ENCODE measurements at places on chromosomes 4 and X.

- DNase-seq = no peak
Observed at GRCh38 chrX:85851418-85851817, 195.9 kb downstream of the CHM start.

DNA sequence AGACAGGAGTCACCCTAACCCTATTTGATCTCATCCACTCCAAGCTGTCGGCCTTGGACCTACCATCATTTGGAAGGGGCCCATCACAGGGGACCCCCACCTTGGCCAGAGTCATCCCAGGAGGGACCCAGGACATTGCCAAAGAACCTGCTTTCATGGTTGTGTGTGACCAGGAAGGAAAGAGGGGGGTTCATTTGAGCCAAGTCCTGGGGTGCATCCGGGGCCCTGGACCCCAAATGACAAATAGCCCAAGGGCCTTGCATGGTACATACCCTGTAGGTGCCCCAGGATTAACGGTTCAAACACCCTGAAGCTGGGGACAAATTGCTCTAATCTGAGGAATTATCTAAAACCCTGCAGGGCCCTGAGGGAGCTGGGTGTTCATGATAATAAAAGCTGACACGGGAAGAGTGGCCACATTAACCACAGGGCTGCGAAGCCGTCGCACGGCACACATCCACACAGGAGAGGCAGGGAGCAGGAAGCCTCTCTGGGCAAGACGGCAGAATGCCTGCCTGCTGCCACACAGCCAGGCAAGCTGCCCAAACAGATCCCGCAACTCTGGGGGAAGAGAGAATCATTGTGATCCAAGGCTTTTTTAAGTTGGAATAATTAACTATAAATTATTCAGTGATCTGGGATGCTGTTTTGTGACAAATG lies 28.2 kb upstream of the PPP2R2C start:
- DNase-seq = no peak

- DNase-seq = no peak
Observed at GRCh38 chr4:6471307-6472007, 957 bp downstream of the PPP2R2C start.

GRCh38 chr4:91280551-91281290 lies 1023.0 kb upstream of the GRID2 start:
- DNase-seq = no peak

DNA sequence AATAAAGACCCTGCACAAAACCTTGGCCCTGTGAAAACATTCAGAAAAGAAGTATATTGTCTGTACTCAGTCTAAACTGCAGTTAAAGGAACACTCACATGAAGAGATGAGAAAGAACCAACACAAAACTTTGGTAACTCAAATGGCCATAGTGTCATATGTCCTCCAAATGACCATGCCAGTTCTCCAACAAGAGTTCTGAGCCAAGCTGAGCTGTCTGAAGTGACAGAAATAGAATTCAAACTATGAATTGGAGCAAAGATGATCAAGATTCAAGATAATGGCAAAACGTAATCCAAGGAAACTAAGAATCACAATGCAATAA lies 739.3 kb upstream of the NDST4 start:
- DNase-seq = no peak

DNA sequence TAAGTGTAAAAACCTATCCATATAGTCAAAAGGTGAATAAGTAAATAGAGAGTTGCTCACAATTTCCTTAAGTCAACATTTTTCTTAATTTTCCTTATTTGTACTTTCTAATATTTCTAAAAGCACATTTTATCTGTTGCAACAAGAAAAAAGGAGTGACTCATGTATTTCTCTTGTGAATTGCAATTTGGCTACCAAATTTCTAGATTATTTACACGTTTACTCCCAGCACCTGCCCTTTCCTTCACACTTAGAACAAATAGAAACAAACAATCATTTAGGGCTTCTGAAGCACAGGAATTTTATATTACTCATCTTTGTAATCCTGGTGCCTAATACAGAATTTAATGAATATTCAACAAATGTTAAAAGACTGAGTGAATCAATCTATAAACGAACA lies 22.2 kb downstream of the BTC start:
- no peak for DNase-seq

- DNase-seq = no peak
Observed at GRCh38 chrX:72568406-72569092, 4.1 kb downstream of the HDAC8 start.

DNA sequence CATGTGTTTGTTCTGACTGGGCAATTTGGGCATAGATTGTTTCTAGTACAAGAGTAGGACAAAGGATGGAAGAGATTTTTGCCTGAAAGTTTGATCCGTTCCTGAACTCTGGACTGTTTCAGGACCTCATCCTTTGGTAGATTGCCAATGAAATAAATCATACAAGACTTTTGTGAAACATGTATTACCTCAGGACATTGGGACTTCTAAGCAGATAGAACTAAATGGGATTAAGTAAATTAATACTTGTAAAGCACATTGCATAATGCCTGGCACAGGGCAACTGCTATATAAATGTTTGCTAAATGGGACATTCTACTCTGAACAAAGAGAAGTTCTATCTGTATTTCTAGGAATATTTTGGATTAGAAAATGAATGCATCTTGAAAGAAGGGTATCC lies 164.8 kb upstream of the RPS6KA3 start:
- DNase-seq = no peak

- no peak for DNase-seq
Observed at GRCh38 chrX:130347321-130347720, 7.6 kb downstream of the SLC25A14 start.

GRCh38 chr4:76002176-76002575 lies 5.1 kb downstream of the CXCL9 start:
- DNase-seq = peak; percentile 48

DNA sequence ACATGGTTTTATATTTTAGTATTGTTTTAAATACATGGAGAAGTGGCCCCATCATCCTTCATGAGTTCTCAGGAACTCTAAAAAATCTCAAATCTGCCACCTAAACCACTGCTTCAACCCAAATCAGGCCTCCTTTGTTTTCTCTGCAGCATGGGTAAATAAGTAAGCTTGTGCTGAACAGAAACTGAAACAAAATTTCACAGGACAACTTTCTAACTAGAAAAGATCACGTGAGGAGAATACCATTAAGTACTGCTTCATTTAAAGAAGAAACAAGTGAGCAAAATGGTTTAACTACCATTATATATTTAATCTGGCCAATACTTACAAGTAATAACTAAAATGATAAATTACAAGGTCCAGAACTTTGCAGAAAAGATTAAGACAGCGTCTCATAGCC lies 2.5 kb downstream of the ARAP2 start:
- DNase-seq = no peak

DNA sequence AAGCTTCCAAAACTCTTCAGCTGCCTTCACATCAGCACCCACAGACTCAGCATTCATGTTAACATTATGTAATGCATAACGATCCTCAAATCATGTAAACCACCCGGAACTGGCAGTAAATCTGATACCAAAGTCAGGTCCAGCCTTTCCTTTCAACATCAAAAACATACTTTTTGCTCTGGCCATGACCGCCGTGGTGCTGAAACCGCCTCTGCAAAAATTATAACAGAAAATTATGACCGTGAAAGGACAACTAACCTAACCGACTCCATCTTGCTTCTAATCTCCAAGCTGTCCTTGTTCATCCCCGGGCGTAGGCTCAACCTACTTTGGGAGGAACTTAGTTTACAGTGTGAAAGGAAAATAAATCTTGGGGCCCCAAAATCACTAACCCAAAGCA lies 51.6 kb downstream of the TRMT44 start:
- DNase-seq = no peak

DNA sequence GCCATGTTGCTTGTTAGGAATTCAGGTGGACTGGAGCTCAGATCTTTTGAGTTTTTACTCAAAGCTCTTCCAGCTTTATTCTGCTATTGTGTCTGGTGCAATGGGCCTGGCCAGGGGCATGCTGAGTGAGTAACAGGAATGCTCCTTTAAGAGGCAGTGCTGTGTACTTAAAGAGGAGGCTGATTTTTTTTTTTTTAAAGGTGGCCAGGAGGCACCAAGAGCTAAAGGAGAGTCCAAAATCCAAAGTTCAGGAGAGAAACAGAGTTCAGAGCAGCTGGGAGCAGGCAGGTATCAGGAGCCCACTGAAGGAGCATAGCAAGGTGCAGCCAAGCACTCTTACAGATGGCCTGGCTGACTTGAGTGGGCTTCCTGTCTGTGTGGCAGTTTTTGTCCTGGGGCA lies 178.7 kb downstream of the FMR1NB start:
- no peak for DNase-seq

- DNase-seq = no peak
Observed at GRCh38 chrX:124127496-124127895, 166.0 kb downstream of the STAG2 start.
